EH (cell line): ENCODE measurements at places on chromosomes 12 and 14.

- no peak for DNase-seq
Observed at GRCh38 chr12:597926-598568, 65.2 kb downstream of the NINJ2 start.

DNA sequence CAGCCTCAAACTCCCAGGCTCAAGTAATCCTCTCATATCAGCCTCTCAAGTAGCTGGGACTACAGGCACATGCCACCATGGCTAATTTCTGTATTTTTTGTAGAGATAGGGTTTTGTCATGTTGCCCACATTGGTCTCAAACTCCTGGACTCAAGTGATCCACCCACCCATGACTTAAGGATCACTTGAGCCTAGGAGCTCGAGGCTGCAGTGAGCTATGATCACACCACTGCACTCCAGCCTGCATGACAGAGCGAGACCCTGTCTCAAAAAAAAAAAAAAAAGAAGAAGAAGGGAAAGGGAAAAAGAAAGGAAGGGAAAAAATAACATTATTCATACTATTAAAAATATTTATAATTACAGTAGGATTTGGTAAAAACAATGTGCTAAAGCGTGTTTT lies 19.2 kb downstream of the EPS8 start:
- DNase-seq, result no peak

GRCh38 chr14:35406506-35407305 lies 2.2 kb upstream of the NFKBIA start:
- DNase-seq, result peak; percentile 76

- no peak for DNase-seq
Observed at GRCh38 chr14:99205086-99205688, 66.8 kb downstream of the BCL11B start.

DNA sequence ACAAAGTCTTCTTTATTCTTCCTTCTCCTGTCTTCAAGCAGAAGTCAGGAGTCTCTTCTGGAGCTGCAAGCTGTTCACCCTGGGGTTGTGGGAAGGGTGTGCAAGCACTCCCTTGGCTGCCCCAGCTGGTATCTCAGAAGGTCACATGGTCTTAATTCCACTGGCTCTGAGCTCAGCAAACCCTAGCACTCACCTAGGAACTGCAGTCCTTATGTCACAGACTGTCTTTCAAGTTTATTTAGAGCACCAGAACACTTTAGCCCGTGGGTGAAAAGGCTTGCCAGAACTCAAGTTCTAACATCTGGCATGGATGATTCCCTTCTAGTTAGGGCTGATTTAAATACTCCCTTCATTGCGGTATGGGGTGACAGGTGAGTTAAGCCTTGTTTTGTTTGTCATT lies 379.0 kb downstream of the CCER1 start:
- DNase-seq, result no peak

- no peak for DNase-seq
Observed at GRCh38 chr12:20592556-20592955, 102.6 kb upstream of the SLCO1C1 start.

- no peak for DNase-seq
Observed at GRCh38 chr14:20118795-20119194, 8.3 kb downstream of the OR4K17 start.

- peak; percentile 38 for DNase-seq
Observed at GRCh38 chr14:24481622-24482324, 26.3 kb downstream of the CMA1 start.

- no peak for DNase-seq
Observed at GRCh38 chr14:30520536-30520935, 38.4 kb upstream of the G2E3 start.

GRCh38 chr12:46184798-46185595 lies 83.8 kb downstream of the SLC38A1 start:
- DNase-seq, result no peak

DNA sequence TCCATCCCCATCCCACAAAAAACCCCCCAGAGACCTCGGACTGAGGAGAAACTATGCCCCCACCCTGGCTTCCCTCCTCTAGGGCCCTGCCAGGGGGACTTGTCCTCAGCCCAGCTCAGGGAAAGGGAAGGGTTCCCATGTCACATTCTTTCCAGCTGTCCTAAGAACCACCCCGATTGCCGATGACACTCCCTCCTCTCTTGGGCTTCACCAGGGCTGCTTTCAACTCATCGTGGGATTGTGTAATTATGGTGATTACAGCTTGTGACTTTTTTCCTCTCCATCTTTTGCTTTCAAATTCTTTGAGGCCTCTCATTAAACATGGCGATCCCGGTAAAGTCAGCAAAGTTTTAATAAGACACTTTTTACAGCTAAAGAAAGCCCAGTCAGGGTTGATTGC lies 344.0 kb downstream of the DPF3 start:
- no peak for DNase-seq

- no peak for DNase-seq
Observed at GRCh38 chr12:16564675-16565074, 41.3 kb downstream of the LMO3 start.

DNA sequence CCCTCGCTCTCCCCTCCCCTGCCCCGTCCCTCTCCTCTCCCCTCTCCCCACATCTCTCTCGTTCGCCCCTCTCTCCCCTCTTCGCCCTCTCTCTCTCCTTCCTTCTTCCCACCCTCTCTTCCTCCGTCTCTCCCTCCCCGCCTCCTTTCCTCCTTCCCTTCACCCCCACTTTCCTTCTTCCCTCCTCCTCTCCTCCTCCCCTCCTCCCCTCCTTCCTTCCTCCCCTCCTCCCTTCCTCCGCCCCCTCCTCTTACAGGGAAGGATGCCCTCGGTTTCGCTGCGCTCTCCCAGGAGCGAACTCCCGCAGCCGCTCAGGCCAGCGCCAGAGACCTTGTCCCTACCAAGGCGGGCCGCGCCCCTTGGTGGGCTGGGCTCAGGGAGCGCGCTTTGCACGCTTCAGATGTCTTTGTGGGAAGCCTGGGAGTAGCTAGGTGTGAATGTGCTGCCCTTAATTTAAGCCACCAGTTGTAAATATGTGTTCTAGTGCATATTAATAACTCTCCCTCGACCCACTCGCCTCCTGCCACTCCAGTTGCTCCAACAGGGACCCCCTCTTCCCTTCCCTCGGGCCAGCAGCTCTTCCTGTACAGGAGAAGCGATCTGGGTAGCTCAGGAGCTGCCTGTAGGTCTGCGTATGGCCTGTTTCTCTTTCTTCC lies 13.3 kb upstream of the MAP3K9 start:
- DNase-seq, result no peak

GRCh38 chr12:113050795-113051194 lies 5.7 kb upstream of the DTX1 start:
- DNase-seq, result no peak

DNA sequence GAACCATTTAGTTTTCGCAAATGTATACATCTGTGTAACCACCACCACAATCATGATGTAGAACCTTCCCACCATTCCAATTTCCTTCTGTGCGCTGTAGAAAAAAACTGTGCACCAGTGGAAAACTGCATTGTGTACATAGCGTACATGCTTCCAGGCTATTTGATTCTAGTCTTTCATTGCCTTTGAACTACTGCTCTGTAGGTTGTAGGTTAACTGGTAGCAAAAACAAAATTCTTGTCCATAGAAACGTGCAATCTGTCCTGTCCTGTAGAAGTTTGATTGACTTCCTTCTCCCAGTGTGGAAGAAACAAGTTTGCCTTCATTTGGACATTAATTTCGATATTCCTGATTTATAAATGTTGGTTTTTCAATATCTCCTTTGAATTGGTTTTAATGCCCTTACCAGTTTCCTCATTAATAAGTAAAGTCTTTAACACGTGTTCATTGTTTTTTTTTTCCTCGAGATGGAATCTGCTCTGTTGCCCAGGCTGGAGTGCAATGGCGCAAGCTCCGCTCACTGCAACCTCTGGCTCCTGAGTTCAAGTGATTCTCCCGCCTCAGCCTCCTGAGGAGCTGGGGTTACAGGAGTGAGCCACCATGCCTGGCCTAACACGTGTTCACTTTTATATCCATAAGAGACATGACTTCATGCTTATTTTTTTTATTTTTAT lies 3.6 kb upstream of the ISM2 start:
- no peak for DNase-seq

DNA sequence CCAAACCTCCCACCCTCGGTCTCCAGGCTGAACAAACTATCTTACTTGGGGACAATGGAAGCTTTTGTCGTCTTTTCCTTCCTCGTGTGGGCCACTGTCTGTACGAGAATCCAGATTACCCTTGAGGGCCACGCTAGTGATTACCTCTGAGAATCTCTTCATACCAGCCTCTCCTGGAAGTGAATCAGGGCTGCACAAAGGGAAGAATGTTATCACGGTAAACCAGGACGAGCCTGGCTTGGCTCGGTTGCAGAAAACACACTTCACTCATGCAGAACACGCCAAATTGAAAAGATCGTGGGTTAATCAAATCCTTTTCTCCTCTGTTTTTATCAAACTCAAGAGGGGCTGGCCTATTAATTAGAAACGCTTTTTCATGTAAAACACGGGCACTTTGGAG lies 51.6 kb upstream of the MYL2 start:
- no peak for DNase-seq

DNA sequence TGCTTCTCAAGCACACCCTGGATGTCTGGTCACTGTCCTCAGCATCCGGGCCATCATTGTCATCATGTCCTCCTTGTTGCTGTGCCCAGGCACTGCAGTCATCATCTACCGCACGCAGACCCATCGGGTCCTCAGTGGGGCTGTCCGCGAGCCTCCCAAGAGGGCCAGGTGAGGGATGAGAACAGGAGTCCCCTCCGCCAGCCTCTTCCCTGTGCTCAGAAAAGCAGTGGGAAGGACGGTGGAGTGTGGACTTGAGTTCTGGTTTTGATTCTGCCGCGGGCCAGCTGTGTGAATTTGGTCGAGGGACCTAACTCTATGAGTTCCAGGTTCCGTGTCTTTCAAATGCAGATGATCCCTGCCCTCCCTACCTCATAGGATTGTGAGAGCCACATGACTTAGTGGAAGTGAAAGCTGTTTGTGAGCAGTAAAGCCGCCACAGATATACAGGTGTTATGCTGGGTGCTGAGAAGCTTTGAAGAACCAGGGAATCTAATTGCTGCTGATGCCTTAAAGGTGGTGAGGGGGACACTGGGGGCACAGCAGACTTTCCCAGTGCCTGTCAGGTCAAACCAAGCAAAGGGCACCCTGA lies 122.9 kb upstream of the RAP1B start:
- no peak for DNase-seq
